Anterior cingulate cortex (tissue), 58 donors: ENCODE measurements at places on chromosomes 2 and 18.

DNA sequence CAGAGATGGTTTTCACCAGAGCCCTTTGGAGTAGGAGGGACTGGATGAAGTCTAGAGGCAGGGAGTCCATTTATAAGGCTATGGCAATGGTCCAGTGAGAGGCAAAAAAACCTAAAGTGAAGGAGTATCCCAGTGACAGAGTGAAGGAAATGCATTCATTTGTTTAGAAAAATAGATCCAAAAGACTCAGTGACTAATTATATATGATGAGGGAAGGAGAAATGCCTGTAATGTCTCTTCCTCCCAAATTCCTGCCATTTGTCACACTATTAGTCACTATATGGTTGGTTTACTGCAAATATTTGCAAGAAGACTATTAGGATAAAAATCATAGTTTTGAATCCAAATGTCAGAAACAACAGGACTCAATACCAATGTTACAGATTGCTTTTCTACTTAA, 104.2 kb downstream of the ZNF521 start:
- no peak for DNase-seq

- DNase-seq: no peak
Observed at GRCh38 chr18:68484241-68484640, 230.7 kb downstream of the TMX3 start.

GRCh38 chr2:165016772-165017411, 61.6 kb upstream of the SLC38A11 start:
- DNase-seq: no peak

DNA sequence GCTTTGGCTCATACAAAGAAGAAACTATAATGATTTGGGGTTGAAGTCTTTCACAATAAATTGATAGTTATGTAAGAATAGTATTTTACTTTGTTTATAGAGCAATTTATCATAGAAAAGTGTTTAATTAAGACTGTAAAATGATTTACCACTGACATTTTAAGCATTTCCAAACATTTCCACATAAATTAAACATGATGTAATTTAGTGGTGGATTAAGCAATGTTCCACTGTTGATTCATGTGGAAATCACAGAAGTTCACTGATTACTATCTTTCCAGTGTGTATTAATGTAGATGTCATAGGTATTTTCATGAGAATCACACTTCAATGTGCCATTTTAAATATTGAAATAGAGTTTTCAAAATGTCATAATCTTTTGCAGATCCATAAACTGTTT, 40.1 kb upstream of the GRB14 start:
- no peak for DNase-seq

DNA sequence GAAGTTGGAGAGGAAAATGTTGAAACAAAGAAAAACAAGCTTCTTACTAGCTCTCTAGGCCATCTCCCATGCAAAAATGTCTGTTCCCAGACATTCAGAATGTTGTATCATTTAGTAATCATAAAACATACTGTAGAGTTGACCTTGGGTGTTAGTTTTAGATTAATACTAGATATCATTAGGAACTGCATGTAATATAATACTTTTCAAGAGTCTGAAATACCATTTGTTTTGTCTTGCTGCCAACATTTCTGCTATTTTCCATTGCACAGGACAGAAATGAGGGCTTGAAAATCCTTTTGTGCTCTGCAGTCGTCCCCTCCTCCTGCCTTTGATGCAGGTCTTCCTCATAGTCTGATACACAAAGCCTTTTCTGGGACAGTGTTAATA, 89.5 kb upstream of the RBMS1 start:
- no peak for DNase-seq

DNA sequence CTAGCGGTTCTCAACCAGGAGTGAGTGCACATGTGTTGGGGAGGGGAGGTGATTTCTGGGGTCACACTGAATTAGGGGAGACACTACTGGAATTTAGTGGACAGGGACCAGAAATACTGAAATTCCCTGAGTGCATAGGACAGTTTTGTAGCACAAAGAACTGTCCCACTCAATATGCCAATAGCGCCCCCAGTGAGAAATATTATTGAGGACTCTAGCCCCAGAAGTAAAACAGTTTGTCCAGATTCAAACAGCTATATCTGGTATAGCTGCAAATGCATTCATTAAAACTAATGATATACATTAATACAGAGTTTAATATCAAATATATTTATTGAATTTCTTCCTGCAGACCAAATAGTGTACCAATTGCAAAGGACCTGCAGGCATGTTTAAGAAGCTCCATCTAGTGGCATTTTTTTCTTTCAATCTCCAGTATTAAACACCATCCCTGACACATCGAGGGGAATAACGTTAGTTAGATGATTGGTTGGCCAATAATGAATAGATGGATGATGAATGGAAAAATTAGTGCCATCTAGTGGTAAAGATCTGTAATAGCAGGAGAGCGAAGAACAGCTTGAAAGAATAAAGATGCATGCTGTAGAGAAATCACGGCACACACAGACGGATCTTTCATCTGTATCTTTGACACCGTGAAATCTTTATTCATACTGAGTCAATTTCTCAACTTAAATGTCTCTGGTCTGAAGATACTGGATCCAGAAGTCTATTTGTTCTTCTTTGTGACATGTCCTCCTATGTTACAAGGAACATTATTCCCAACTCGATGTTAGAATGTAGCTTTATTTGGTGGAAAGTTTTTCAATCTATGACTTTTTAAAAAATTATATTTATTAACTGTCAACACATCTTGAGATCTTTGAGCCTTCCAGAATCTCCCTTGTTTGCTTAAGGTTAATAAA, 62.5 kb downstream of the DHRS9 start:
- DNase-seq: no peak

DNA sequence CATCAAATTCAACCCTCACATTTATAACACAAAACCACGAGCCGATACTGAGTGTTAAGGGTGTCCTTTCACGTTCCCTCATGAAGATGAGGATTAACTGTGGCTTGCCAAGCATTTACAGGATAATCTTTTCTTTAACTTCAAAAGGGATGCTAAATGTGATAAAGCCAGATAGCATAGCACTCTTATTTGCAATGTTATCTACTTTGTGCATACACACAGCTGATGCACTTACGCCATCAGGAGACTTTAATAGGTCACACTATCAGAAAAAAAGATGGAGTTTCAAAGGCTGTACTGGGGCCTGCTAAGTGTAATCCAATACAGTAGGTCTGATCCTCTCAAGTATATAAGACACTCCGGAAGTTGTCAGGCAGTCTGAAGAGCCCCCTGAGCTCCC, 572.7 kb downstream of the PIK3C3 start:
- no peak for DNase-seq

- no peak for DNase-seq
Observed at GRCh38 chr2:11480859-11481258, 14.9 kb upstream of the E2F6 start.

- DNase-seq: no peak
Observed at GRCh38 chr2:33620-34019, 12.7 kb downstream of the FAM110C start.

GRCh38 chr2:156192468-156192867, 140.1 kb downstream of the NR4A2 start:
- no peak for DNase-seq
